Activated CD4-positive, alpha-beta T cell treated with anti-CD3 and anti-CD28 coated beads for 4 hours (primary cell): ENCODE measurements at places on chromosomes 2 and 18.

- DNase-seq: no peak
These were observed 81.8 kb downstream of the EML6 start for GRCh38 chr2:54805255-54805654.

DNA sequence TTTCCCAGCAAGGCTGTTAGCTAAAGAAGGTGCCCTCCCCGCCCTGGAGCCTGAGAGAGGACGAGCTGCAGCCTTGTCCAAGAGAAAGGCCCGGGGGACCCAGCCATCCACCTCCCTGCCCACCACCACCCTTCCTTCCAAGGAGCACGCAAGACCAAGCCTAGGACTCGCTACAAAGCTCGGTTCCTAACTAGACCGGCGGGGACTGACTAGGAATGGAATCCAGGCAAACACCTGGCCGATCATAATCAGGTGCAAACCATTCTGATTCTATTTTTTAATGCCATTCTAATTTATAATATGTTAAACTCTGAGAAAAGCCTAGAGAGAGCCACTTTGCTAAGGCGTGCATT is 19.7 kb upstream of the TUBB6 start:
- no peak for DNase-seq

DNA sequence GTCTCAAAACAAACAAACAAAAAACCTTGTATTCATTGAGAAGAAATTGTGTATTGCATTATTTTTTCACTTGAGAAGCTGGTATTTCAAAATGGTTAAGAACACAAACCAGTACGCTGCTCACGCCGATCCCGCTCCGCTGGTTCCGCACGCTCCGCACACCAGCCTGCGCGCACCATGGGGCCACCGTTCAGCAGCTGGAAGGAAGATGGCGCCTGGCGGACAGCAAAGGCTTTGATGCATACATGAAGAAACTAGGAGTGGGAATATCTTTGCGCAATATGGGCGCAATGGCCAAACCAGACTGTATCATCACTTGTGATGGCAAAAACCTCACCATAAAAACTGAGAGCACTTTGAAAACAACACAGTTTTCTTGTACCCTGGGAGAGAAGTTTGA is 75.7 kb downstream of the RBM43 start:
- no peak for DNase-seq

- no peak for DNase-seq
These were observed 54.7 kb downstream of the KCTD18 start for GRCh38 chr2:200454927-200455801.

DNA sequence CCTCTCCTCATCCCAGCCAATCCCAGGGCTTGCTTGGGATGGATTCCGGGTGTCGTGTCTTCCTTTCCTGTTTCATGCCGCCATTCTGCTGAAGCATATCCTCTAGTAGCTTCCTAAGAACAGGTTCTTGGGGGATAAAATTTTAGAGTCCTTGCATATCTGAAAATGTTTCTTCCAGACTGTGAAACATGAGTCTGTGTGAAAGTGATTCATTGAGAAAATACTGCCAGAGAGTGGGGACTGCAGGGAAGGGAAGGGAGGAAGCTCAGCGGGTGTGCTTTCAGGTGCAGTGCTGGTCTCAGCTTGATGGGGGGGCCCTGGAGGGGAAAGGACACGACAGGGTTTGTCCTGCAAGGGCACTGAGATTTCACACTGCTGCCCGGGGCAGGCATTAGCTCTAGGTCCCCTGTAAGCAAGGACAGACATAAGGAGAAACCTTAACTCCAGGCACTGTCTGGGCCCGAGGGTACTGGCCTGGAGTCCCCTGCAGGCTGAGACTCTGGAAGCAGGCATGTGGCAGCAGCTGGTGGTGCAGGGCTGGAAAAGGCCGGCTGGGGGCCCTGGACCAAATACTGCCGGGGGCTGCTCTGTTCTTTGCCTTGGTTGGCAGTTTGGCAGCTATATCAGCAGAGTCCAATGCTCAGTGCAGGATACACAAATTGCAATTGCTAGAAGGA is 97.6 kb upstream of the HS6ST1 start:
- DNase-seq: no peak

GRCh38 chr2:187198136-187198535 is 249.9 kb downstream of the CALCRL start:
- DNase-seq: no peak

- no peak for DNase-seq
These were observed 633.2 kb upstream of the PKDCC start for GRCh38 chr2:41414486-41415230.
